ENCODE measurements at places on chromosomes 13 and 19. TPM values are rescaled to one million over a fixed set of nuclear protein-coding genes. Genes with fewer than 3 reads are reported as not detected.

The ASF1B gene
- total RNA-seq = 0.90 TPM

The KLC3 gene
- 0.69 TPM for total RNA-seq

The FCER2 gene
- total RNA-seq = 0.54 TPM

The KANK3 gene
- total RNA-seq = 15.0 TPM

The PRODH2 gene
- total RNA-seq = not detected

The SLC1A6 gene
- total RNA-seq = not detected

GRCh38 chr19:5128251-5128935 is 159.5 kb downstream of the KDM4B start:
- DNase-seq = peak; percentile 82

DNA sequence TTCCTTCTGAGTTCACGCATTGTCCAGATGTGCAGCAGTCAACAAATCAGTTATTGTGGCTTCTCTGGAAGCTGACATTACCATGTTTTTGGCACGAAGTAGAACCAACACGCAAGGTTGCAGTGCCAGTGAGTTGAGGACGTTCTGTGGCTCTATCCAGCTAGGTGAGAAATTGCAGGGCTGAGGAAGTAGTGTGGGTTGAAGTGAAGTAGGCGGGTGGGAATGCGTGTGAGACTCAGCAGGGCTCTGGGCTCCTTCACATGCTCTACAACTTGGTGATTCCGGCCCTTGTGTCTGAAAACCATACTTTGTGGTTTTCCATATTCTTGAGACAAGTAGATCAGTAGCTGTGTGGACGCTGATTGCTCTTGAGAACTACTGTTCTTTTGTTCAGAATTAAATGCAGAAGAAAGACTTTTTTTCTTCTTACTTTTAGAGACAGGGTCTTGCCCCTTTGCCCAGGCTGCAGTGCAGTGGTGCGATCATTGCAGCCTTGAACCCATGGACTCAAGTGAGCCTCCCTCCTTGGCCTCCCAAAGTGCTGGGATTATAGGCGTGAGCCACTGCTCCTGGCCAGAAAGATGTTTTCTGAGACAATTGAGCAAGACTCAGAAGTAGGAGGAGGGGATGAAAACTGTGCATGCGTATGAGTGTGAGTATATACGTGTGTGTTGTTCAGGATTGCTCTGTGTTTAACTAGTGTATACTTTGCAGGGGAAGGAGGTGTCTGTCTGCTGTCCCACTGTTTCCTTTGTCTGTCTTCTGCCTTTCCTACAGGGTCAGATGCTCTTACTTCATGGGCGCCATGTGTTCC is 46.2 kb downstream of the GATAD2A start:
- no peak for DNase-seq

DNA sequence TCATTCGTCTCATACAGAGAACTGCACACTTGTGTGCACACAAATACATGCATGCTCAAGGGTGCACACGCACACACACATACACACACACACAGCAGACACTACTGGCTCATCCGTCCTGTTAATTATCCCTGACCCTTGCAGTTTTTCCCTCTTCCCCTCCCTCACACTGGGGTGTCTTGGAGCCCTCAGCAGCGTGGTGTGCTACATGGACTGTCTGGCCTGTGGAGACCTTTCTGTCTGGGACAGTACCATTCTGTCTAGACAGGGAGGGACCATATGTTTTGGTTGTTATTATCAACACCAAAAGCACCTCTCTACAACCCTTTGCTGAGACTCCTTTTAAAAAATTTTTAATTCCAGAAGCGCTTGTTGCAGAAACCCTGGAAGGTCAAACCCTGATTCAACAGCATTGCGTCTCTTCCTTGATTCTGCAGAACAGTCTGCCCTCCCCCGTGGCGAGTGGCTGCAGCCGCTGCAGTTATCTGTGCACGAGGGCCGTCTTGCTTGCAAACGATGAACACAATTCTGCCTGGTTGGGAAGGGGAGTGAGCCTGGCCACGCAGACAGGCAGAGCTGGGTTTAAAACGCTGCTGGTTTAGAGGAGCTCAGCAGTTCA is 374.0 kb downstream of the IRS2 start:
- DNase-seq = peak; percentile 63

- DNase-seq = no peak
Measured at GRCh38 chr13:109751477-109751876, 34.9 kb downstream of the IRS2 start.

- DNase-seq = no peak
Measured at GRCh38 chr13:113898391-113898790, 34.5 kb upstream of the GAS6 start.

DNA sequence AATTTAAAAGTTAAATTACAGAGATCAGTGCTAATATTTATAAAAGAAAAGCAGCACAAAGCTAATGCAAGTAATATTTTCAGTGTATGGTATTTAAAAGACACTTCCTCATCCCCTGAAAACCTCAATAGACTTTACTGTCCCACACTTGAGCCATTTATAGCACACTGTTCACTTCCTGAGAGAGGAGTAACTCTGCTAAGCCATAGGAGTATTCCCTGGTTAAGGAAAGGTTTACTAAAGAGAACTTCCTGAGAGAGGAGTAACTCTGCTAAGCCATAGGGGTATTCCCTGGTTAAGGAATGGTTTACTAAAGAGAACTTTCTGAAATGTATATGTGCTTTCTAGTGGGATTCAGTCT is 159.4 kb downstream of the NHLRC3 start:
- no peak for DNase-seq

- DNase-seq = no peak
Measured at GRCh38 chr19:44626048-44626624, 12.8 kb downstream of the IGSF23 start.

DNA sequence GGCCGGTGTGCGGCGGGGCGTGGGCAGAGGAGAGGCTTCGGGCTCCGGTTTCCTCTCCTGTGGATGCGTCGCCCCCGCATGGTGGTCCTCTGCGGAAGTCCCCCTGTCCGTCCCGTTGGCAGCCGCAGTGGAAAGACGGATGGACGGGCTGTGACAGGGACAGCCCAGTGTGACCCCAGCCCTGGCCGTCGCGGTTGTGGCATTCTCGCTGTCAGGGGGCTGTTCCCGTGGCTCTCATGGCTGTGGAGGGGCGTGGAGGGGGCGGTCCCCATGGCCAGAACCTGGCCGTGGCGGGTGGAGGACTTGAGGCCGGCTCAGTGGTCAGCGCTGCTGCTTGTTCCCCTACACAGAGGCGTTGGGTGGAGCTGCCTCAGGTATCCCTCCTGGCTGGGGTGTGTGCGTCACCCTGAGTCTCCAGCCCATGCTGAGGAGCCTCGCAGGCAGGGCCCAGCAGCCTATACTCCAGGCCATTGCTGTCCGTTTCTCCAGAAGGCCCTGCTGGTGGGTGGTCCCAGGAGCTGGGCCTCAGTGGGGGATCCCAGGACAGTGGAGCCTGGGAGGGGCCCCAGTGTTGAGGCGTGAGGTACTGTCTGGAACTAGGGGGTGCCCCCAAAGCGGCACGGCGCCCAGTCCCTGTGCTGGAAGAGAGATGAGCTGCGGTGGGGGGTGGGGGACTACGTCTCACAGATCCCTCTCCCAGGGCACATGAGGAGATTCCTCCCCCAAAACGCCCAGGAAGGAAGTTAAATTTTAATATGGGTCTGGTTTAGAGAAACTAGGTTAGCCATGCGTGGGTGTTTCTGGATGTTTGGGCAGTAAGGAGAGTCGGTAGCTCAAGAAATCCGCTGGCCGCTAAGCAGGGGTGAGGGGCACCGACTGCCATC is 20.3 kb downstream of the CSNK1G2 start:
- DNase-seq = no peak

Data from heart left ventricle (tissue), 16 donors.